ENCODE measurements at places on chromosomes 5 and 9.

DNA sequence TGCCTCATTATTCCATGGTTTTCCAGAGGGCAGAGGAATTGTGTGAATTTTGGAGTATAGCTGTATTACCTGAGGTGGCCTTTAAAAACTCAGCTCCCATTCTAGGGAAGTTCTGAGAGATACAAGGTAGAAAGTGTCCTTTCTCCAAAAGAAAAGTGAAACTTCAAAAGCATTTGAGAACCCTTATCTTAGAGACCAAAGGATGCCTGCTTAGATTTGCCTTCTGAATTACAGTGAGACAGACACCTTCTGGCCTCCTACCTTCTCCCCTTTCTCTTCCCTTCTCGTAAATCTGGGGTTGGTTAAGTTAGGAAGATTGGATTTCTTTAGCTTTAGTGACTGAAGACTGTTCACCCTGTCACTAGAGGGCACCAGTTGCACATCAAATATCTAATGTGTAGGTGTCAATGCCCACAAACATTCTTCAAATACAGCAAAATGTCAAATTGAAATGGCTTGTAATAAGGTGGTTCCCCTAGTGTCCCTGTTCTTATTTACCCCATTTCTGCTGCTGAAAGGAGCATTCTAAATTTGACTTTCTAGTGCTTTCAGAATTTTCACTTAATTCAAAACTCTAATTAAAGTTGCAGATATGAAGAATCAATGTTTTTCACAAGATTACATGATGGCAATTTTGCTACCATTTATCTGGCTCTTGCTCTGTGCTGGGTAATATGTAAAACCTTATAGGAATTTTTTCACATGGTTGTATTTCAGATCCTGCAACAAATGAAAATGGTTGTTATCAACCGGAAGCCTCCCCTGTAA lies 46.7 kb downstream of the PRRC1 start:
- peak; percentile 29 for DNase-seq

- no peak for DNase-seq
Observed at GRCh38 chr5:140821375-140822280, at the start of gene PCDHA5. TSS of gene PCDHA5 (plus strand) at chr5:140821613.

DNA sequence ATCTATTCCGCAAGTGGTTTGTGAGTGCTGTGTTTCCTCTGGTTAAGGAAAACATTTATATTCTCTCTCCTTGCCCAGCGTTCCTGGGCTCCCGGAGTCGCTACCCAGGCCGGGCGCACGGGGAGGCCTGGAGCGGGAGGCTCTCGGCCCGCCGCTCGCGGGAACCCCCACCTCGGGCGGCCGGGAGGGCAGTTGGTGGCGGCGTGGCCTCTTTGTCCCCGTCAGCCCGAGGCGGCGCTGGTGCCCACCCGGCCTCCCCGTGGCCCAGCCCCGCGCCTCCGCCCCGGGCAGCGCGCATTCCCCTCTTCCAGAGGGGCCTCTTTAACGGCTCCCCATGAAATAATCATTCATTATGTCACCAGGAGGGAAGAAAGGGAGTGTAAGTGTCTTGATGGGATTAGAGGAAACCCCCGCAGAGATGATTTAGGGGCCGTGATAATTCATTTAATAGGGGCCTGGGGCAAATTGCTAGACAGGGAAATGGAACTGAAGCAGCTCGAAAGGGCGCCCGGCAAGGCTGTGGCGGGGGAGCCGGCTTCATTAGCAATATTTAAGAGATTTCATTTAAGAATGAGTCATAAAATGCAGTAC lies 181.9 kb upstream of the TBCA start:
- DNase-seq: no peak

DNA sequence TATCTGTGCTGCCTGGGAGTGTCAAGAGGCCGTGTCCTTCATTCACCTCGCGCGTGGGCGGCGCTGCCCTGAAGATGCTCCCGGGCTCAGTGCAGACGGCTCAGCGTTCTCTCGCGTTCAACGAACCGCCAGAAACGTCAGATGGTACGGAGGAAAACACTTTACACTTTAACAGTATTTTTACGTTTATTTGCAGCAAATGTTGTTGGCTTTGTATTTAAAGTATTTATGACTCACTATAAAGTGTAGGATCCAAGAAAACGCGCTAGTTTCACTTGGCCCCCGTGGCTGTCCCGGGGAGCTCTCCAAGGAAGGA lies 544 bp upstream of the ERCC6L2 start:
- peak; percentile 56 for DNase-seq

DNA sequence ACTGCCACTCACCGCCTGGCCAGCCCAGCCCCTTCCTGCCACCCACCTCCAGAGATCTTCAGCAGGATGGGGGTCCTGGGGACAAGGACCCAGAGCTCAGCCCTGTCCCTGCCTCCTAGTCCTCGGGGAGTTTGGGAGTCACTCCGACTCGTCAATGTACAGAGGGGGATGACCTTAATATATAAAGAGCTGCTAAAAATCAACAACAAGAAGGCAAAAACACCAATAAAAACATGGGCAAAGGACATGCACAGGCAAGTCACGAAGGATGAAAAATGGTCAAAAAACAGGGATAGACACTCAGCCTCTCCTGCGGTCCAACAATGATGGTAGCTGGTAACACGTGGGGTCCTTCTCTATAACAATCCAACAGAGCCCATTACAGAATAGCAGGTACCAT lies 4.7 kb upstream of the ASB6 start:
- no peak for DNase-seq

- DNase-seq: no peak
Observed at GRCh38 chr5:173823721-173824567, 64.2 kb upstream of the CPEB4 start.

GRCh38 chr5:90477073-90477472 lies 2.4 kb downstream of the POLR3G start:
- DNase-seq: no peak

GRCh38 chr9:111349766-111350165 lies 19.7 kb upstream of the OR2K2 start:
- DNase-seq: no peak

DNA sequence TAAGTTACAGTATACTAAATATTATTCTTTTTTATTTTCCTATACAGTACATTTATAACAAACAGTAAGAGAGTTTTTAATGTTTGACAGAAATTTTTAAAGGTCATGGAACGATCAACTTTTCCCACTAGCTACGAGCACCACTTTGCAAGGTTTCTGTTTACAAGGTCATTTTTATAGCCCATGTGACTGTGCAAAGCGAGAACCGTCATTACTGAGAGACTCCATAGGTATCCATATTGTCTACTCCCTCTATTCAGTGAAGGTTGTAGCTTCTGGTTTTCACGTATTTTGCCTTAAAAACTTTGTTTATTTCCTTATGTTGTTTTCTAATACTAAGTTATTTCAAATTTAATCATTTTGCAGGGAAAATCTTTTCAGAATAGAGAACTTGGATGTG lies 186.3 kb upstream of the RGMB start:
- no peak for DNase-seq

GRCh38 chr9:99076483-99077171 lies 28.3 kb upstream of the TGFBR1 start:
- peak; percentile 25 for DNase-seq

DNA sequence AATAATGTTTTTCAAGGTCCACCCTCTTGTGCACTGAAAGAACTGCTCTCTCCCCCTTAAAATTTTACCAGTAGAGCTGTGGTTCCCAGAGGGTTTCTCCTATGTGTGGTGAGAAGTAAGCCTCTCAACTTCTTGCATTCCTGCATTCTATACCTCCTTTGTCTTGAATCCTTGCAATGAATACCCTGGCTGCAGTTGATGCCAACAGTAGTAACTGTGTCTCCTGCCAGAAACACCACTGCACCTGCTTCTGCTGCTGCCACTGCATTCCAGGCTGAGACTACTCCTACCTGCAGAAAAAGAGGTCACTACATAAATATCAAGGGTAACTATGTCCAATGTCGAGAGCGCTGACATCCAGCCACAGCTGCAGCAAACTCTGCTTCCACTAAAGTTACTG lies 203.7 kb downstream of the TMEM167A start:
- DNase-seq: no peak

DNA sequence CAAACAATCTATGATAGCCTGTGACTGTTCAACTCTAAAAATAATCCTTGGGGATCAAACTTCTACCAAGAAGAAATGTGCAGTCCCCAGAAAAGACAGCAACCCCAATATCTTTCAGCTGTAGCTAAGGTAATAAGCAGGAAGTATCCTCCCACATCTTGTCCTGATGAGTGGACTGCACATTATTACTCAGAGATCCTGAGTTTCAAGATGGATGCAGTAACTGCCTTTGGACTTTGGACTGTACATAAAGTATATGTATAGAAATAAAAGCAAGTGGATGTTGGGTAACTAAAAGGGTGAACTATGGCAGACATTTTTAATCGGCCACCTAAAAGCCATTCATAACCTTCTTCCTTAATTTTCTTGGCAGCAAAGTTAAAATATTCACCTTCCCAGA lies 45.1 kb downstream of the SMIM23 start:
- DNase-seq: no peak

GRCh38 chr5:148653836-148654781 lies at the start of gene HTR4:
TSS of gene HTR4 (minus strand) at chr5:148654527. CDS start at chr5:148637014, 17,513 bp downstream.
- DNase-seq: no peak

GRCh38 chr9:5185220-5185840 lies at the start of gene INSL6:
TSS of gene INSL6 (minus strand) at chr9:5185639. CDS start at chr9:5185602, 37 bp downstream.
- no peak for DNase-seq

GRCh38 chr9:68777070-68777763 lies 72.2 kb downstream of the PIP5K1B start:
- DNase-seq: no peak

DNA sequence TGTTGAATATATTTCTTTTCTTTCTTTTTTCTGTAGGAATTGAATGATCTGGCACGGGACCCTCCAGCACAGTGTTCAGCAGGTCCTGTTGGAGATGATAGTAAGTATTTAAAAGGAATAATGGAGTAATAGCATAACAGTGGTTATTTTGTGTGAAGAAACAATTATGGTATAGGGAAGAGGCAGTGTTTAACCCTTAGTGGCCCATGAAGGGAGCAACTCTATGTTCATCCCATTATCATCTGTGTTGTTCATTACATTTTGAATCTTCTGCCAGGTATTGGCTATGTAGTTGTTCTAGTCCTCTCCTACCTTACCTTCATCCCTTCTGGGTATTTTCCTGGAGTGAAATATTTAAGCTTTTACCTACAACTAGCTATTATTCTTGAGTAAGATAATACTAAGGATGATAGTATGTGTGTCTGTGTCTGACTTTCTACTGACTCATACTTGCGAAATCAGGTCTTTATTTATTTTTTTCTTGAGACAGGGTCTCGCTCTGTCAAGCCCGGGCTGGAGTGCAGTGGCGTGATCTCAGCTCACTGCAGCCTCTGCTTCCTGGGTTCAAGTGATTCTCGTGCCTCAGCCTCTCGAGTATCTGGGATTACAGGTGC lies 39.3 kb downstream of the UBE2D2 start:
- DNase-seq: no peak

GRCh38 chr5:107184066-107184465 lies 486.7 kb downstream of the EFNA5 start:
- no peak for DNase-seq

DNA sequence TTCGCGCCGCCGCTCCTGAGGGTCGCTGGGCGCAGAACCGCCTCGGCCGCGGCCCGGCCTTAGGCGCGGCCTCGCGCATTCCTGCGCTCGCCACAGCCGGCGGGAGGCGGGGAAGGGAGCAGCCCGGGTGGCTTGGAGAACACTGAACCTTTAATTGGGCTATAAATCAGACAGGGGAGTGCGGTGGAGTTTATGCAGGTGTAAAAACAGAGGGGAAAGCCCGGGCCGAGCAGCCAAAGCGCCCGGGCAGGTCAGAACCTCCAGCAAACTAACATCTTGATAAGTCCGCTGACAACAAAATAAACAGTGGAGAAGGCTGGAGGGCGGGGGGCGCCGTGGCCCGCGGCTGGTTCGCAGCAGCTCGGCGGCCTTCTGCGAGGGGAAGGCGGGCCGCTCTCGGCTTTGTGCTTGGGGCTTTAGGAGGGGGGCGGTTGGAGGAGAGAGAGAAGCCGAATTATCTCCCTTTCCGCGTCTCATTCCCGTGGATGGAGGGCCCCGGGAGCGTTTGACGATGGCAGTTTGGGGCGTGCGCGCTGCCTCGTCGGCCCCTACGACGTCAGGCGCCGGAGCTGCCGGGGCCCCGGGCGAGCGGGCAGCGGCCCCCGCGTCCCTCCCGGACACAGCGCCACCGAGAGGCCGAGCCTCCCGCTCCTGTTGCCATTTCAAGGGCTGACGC lies 11.3 kb downstream of the FOXD1 start:
- no peak for DNase-seq

DNA sequence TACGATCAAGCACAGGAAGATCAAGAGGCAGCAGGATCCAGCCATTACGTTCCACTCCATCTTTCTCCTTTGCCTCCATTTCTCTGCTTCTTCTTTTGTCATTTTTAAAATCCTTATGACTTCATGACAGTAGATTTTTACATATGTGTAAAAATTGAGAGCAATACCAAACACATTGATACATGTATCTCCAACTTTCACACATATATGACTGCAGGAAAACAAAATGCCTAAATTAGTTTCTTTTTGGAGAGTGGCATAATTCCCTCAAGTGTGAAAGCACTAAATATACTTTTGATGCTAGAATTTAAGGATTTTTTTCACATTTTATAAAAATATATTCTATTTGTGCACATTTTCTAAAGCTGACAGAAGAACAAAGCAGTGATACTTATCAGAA lies 8.6 kb upstream of the ZNF608 start:
- DNase-seq: no peak

DNA sequence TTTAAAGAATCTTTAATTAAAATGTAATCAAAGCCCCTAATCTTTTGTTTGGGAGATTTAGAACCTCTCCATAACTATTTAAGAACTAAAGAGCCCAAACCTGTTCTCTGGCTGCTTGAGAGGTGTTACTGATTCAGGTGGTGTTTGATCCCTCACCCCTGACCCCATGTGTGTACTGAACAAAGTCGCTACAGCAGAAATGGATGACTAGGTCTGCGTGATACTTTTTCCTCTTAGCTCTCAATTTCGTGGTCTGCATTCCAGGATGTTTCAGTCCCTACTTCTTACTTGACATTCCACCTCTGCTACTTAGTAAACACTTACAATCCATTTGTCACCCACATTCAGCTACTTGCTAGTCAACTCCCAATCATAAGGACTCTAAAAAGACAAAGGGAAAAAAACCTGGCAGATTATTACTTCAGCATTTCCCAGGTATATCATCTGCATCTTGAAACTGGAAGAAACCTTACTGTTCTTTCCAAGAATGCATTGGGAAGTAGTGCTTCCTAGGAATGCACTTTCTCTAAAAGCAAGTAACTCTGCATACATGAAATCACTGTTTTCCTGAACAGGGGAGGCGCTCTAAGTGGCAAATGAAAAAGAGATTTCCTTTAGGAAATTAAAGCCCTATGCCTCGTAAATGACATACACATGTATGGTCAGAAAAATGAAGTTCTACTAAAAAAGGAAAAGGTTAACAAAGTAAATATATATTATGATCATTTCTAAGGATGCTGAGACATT lies 1091.6 kb downstream of the PTPRD start:
- no peak for DNase-seq

GRCh38 chr5:153960269-153961215 lies 78.2 kb downstream of the FAM114A2 start:
- DNase-seq: no peak

GRCh38 chr5:168642019-168642418 lies 62.9 kb upstream of the PANK3 start:
- DNase-seq: no peak

All from activated T-cell treated with anti-CD3 and anti-CD28 coated beads, Interleukin-2, amount 50 U/mL, for 4 hours (primary cell).